ENCODE measurements at places on chromosomes 7 and 10.

GRCh38 chr10:98880971-98881370, 354.7 kb downstream of the HPSE2 start:
- no peak for DNase-seq

DNA sequence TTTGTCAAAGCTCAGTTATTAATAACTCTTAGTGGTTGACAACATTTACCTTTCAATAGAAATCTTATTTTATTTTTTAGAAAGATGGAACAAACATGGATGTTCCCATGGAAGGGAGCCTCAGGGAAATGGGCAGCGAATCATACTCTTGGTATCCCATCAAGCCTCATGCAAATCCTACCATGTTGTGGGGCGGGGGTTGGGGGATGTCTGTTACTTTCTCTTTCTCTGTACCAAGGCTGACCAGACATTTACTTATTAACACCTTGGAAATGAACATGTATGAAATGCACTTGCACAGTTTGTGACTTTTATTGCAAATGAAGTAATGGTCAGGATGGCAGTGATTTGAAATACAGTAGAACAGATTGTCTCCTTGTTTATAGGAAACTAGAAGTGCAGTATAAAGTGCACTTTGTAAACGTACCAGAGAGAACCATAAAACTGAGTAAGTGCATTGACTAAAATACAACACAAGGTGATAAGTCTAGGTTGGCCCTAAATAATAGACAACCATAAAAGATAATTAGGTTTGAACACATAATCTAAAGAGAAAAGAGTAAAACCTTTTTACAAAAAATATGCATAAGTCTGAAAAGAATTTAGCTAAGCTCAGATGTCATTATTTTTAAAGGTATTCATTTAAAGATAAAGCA, 32.4 kb downstream of the SEMA3D start:
- no peak for DNase-seq

DNA sequence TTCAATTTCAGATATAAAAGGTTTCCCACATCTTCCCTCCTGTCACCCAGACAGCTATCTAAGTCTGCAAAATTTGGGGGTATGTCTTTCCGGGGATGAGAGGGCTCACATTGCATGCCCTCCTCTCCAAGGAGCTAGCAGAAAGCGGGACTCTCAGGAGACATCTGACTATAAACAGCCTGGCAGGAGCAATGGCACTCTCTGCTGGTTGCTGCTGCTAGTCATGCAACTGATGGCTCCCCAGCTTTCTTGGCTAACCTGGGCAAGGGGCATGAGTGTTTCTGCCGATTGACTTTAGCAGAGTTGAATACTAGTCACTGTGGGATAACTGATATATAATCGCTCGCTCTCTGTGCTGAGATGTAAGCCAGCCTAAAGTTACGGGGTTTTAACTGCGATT, 12.0 kb downstream of the TBX20 start:
- no peak for DNase-seq

DNA sequence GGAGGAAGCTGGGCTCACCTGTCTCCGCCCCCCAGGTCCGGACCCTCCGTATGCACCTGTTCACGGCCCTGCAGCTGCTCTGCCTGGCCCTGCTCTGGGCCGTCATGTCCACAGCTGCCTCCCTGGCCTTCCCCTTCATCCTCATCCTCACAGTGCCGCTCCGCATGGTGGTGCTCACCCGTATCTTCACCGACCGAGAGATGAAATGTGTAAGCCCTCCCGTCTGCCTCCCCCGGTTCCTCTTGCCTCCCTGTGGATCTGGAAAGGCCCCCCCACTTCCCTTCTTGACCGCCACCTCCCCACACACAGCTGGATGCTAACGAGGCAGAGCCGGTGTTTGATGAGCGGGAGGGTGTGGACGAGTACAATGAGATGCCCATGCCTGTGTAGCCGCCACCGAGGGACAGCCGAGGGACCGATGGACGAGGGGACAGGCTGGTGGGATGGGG, 4.6 kb downstream of the FASTK start:
- no peak for DNase-seq

Data from suppressor macrophage treated with lipopolysaccharide for 4 hours (primary cell).